ENCODE measurements at places on chromosomes 12 and 14.

- no peak for DNase-seq
Measured at GRCh38 chr14:101917413-101918017, 46.9 kb upstream of the DYNC1H1 start.

DNA sequence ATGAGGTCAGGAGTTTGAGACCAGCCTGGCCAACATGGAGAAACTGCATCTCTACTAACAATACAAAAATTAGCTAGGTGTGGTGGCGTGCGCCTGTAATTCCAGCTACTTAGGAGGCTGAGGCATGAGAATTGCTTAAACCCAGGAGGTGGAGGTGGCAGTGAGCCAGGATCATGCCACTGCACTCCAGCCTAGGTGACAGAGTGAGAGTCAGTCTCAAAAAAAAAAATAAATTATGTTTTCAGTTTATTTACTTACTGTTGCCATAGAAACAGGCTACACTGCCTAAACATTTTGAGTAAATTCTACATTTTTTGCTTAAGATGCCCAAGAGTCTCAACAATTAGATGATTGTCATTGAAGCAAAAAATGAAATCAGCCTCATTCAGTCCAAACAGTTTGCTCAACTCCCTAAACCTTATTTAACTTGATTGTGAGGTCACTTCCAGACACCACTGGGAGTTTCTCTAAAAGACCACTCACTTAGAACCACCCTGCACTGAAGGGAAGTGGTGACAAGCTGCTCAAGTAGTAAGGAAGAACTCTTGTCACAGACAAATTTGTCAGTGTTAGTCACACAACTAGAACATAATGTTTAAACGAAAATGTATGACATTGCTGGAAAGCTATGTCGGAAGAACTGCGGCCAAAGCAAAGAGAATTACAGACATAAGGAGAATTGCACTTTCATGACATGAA is 9.8 kb upstream of the GNPNAT1 start:
- no peak for DNase-seq

GRCh38 chr12:109863847-109864712 is 16.3 kb downstream of the GLTP start:
- no peak for DNase-seq

DNA sequence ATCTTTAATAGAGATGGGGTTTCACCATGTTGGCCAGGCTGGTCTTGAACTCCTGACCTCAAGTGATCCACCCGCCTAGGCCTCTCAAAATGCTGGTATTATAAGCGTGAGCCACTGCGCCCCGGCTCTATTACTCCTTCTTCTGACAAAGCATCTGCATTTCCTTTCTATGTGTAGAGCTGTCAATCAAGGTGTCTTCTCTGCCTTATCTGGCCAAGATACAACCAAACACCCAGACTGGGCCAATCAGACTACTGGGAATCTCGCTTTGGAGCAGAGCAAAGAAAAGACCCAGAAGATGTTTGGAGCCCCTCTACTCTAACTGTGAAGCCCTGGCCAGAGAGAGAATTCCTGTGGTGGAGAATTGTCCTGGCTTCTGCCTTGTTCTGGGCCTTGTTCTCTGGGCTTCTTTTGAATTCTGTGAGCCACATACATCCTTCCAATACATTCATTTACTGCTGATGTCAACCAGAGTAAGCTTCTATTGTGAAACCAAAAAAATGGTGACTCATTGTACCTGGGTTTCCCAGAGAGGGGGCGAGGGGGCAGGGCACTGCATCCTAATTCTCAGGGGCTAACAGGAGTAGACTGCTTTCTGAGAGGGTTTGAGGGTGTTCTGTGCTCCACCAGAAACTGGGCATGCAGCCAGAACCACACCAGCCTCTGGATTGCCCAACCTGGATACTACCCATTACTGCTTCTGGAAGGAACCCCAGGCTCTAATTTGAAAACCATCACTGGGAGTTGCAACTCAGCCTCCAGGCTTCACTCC is 18.8 kb upstream of the FLVCR2 start:
- no peak for DNase-seq

- no peak for DNase-seq
Measured at GRCh38 chr14:66022526-66022925, 463.6 kb upstream of the CCDC196 start.
